ENCODE measurements at places on chromosomes 11 and 22.

GRCh38 chr11:86483610-86483939 lies 108.9 kb downstream of the CCDC81 start:
- DNase-seq: no peak

DNA sequence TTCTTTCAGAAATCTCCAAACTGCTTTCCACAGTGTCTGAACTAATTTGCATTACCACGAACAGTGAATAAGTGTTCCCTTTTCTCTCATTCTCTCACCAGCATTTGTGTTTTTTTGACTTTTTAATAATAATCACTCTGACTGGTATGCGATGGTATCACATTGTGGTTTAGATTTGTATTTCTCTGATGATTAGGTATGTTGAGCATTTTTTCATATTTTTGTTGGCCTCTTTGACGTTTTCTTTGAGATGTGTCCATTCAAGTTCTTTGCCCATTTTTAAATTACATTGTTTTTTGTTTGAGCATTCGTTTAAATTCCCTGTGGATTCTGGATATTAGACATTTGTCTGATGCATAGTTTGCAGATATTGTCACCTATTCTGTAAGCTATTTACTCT lies 1639.6 kb upstream of the TENM4 start:
- DNase-seq: no peak

- DNase-seq: no peak
These were observed 213.9 kb upstream of the CADM1 start for GRCh38 chr11:115718106-115718505.

DNA sequence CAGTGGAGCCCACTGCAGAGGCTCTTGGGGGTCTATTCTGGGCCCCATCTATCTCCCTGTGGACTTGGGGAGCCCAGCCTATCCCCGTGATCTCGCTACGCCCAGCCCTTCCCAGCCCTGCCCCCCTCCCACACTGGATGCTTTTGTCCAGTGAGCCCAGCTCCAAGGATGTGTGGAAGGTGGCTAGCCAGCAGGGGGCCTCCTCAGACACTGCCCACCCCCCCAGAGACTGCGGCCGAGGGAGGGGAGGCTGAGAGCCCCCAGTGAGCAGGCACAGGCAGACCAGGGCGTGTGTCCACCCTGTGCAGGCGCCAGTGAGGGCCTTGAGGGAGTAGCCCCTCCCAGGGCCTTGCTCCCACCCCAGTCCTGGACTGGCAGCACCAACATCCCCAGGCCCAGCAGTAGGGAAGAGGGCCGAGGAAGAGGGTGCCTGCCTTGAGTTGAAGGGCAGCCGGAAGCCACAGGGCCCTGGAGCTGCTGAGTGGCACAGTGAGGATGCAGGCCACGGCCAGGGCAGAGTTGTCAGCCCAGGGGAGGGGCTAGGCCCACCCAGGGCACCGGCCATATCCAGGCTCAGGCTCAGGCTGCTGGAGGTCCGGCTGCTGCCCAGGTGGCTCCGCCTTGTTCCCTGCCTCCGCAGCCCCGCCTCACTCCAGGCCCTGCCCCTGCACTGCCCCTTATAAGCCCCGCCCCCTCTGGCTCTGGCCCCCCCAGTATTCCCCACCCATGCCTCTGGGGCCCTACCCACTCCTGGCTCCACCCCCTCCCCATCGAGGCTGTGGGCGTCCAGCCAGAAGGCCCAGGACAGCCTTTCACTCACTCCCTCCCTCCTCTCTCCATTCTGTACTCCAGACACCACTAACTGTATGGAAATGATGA lies 28.0 kb downstream of the MOB2 start:
- DNase-seq: no peak

DNA sequence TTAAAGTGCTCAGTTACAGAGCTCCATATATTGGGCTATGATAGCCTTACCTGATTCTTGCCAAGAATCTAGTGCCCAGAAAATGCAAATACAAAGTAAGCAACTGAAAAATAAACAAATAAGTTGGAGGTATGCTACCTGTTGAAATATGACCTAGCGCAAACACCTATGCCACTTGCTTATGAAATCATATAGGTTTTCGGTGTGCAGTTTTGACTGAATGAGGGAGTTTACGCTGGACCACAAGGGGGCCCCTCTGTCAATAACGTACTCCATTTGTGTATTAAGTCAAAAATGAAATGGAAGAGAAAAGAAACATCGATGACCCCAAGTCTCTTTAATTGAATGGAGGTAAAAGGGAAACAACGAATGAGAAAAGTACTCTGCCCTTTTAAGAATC lies 84.9 kb upstream of the TRIM77 start:
- no peak for DNase-seq

GRCh38 chr11:13291800-13292199 lies 14.2 kb downstream of the BMAL1 start:
- DNase-seq: no peak

DNA sequence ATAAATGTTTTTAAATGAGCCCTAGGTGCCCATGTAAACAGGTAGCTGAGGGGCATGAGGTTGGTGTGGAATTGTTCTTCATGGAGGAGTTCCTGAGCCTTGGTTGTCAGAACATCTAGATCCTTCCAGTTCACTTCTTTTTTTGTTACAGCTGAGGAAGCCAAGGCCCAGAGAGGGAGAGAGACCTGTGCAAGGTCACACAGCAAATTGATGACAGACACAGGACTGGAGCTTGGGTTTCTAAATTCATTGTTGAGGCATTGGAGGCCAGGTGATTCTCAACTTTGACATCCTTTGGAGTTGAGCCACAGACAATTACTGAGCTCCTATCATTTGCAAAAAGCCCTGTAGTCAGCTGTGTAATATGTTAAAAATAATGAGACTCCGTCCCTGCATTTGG lies 73.1 kb upstream of the CRYBB3 start:
- no peak for DNase-seq

GRCh38 chr11:46445920-46446771 lies 54.6 kb upstream of the CHRM4 start:
- no peak for DNase-seq

DNA sequence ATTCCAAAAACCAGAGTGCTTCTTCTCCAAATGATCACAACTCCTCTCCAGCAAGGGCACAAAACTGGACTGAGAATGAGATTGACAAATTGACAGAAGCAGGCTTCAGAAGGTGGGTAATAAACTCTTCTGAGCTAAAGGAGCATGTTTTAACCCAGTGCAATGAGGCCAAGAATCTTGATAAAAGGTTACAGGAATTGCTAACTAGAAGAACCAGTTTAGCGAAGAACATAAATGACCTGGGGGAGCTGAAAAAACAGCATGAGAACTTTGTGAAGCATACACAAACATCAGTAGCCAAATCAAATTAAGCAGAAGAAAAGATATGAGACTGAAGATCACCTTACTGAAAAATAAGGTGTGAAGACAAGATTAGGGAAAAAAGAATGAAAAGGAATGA lies 15.5 kb downstream of the OR52M1 start:
- peak; percentile 24 for DNase-seq

GRCh38 chr11:66100272-66101065 lies 30.4 kb downstream of the PACS1 start:
- no peak for DNase-seq

DNA sequence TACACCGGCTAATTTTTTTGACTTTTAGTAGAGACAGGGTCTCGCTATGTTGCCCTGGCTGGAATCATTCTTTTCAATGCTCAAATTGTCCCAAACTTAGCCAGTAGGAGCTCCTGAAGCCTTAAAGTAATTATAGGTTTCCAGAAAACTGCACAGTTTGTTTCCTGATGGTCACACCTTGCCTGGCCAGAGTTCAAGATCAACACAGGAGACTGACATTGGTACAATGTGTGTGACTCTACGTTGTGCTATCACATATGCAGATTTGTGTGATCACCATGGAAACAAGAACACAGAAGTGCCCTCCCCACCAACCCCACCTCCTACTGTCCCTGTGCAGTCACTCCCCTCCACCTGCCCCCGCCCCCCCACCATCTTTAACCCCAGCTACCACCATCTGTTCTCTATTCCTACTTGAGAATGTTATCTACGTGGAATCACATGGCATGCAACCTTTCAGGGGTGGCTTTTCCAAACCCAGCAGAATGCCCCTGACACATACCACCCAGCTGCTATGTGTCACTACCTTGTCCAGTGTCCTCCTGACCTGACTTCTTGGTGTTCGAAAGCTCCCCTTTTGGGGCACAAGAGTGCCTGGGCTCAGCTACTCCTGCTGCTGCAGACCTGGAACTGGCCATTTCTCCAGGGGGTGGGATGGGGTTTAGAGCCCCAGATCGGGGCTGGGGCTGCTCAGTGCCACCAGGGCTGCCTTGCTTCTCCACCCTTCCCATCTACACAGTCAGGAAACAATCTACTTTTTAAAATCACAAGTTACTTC lies 6.1 kb upstream of the NAP1L4 start:
- DNase-seq: no peak

DNA sequence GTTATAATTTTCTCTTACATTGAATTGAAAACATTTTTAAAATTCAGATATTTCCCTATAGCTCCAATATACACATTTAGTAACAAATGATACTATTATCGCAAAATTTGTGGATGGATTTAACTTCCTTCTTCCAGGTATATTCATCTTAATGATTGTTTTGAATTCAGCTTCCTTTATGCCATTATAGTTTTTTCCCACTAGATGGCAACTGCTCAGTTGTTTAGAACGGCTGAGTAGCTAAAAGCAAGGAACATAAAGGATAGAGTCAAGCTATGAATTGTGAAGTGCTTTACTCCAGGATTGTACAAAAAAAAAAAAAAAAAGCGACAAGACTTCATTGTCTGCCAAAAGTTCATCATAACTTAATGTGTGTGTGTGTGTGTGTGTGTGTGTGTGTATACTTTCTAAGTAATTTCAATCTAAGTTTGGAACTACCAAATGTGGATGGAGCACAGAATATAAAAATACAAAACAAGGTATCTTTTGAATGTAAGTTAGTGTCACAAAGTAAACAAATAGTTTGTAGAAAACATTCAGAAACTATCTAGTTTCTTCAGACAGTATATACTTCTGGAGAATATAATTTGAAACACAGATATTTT lies 846.4 kb downstream of the DLG2 start:
- DNase-seq: peak; percentile 11

DNA sequence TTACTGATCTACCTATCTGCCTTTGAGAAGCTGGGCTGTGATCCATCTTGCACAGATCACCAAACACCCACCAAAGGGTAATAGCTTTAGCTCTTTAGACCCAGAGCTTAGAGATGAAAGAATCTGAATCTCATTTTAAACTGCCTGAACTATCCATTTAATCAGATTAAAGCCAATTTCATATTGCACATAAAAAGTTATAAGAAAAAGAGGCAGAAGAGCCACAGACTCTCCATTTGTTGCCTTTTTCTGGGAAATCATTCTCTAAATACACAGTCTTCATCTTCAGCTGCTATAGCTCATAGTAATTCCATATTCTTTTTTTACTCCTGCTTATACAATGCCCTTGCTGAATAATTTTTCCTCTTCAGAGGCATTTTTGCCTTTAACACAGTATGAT lies 271.2 kb downstream of the DLG2 start:
- no peak for DNase-seq

- peak; percentile 72 for DNase-seq
These were observed 24.2 kb downstream of the TSKU start for GRCh38 chr11:76807206-76807875.

- DNase-seq: no peak
These were observed 2.1 kb downstream of the NECTIN1 start for GRCh38 chr11:119726585-119727522.

DNA sequence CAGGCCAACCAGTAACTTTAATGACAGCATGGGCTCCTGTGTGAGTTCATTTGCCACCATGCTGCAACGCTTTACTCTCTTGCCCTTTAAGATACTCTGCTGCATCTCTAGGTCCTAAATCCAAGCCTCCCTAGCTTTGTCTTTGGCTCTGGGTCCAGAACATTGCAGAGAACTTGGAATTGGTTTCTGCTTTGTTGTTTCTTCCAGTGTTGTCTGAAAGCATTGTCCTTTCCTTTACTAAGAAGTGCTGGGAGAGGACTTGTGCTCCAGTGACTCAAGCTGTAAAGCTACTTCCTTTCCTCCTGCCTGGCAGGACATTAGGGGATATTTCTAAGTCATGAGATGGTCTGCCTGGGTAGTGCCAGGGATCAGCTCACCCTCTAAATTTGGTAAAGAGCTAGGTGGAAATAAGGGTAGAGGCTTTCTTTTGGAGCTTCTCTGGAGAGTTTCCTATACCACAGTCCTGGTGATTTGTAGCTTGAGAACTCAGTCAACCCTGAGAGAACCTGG lies 202.5 kb upstream of the CADM1 start:
- DNase-seq: no peak

DNA sequence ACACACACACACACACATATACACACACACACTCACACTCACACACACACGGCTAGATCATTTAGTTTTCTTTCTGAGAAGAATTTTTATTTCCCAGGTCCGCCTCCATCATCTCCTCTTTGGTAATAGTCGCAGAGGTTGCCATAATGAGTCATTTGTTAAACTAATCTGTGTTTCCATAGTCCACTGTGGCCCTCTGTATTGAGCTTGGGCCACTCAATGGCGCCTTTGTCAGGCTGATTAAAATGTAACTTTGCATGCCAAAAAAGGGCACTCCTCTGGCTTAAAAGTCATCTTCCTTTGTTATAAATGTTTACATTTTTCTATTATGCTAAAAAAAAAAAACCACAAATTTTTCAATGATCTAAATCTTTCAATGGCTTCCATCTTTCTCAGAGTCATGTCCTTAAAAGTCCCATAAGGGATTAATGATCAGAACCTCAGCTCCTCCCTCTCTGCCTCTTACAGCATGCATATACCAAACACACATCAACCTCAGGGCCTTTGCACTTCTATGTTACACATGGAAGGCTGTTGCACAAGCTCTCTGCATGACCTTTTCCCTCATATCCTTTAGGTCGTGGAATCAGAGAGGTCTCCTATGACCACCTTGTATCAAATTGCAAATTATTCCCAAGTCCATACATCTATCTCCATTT lies 35.3 kb downstream of the EHF start:
- no peak for DNase-seq

- DNase-seq: no peak
These were observed 59.0 kb downstream of the SYN3 start for GRCh38 chr22:32999039-32999815.

Data from right renal pelvis (tissue), 4 donors.